ENCODE measurements at places on chromosomes 13 and 19.
A peak's percentile ranks its signal among the peaks of the same experiment; 100 is the strongest.

DNA sequence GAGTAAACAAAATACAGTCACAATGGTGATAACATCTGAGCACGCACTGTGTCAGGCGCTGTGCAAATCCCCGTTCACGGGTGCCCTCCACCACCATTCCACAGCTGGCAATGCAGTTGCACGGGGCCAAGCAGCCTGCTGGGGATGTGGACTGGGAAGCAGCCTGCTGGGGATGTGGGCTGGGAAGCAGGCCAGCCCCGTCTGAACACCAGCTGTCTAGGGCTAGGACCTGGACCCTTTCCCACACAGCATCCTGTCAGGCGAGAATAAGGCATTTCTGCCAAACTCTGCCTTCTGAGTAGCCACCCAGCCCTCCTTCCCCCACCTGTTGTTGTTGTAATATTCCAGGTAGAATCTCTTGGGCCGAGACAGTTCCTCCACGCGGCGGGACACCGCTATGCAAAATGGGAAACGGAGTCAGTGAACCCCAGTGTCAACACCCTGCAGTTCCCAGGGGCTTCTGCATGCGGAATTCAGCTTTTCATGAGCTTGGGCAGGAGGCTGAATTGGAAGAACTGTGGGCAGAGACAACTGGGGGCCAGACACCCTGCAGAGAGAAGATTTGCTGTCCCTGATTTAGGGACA lies 27.8 kb upstream of the MIER2 start:
- no peak overlapping the region for H3K27ac ChIP-seq
- DNase-seq: no peak
- H3K36me3 ChIP-seq: no peaks in the 10 kb centered on the region
- no peak overlapping the region for H3K4me3 ChIP-seq
- peaks cover 5% of the 10 kb centered on the region for H3K27me3 ChIP-seq
- H3K4me1 ChIP-seq: no peaks in the 10 kb centered on the region

GRCh38 chr13:20803180-20803965 lies 29.6 kb upstream of the EEF1AKMT1 start:
- no peaks in the 10 kb centered on the region for H3K27me3 ChIP-seq
- DNase-seq: no peak
- H3K4me3 ChIP-seq: no peak overlapping the region
- H3K4me1 ChIP-seq: peaks cover 10% of the 10 kb centered on the region
- H3K36me3 ChIP-seq: peaks cover 27% of the 10 kb centered on the region

DNA sequence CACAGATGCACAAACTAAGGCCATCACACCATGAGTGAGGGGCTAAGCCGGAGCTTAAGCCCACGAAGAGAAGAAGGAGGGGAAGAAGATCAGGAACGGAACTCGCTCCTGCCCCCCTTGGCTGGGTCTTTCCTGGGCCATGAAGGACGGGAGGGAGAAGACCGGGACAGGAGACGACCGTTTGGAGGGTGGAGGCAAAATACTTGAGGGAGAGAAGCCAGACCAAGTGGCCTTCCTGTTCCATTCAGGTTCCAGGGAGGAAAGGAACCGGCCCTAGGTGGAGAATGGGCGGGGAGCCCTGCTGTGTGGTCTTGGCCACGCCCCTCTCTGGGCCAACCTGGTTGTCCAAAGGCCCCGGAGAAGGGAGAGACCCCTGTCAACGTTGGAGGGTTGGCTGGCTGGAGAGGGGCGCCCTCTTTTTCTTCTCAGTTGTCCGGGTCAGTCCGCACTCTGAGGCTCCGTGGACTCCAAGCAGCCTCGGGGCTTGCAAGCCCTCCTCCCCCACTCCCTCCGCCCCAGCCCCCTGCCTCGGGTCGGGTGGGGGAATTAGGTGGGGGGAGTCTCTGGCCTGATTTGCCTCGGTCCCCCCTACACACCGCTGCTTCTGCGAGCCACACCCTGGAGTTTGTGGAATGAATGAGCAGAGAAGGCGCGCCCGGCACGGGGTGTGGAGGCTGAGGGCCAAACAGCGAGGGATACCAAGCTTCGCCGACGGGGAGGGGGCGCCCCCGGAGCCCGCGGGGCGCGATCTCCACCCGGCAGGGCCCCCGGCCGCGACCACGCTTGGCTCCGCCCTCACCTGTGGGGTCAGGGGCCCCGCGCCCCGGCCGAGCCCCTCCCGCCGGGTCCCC lies 757 bp downstream of the FBN3 start:
- no peak overlapping the region for H3K4me3 ChIP-seq
- H3K4me1 ChIP-seq: no peaks in the 10 kb centered on the region
- no peaks in the 10 kb centered on the region for H3K36me3 ChIP-seq
- H3K27ac ChIP-seq: no peak overlapping the region

DNA sequence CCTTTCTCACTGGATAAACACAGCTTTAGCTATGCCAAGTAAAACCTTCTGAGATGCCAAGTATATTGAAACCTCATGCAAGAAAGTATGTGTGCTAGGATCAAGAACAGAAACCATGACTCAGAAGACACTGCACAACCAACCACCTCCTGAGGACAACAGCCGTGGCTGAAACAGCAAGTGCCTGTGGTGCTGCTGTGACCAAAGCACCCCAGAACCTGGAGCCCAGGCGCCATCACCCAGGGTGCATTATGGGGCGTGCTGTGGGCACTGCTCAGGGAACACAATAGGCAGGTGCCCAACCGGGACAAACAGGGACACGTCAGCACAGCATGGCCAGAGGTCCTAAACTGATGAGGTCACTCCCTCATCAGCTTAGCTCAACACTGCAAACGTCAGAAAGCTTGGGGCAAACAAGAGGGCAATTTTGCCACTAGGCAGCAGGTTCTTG lies 101.3 kb upstream of the SLC15A1 start:
- peaks cover 39% of the 10 kb centered on the region for H3K36me3 ChIP-seq
- peaks cover 21% of the 10 kb centered on the region for H3K4me1 ChIP-seq
- H3K27ac ChIP-seq: peak overlapping the region; percentile 13
- H3K27me3 ChIP-seq: no peaks in the 10 kb centered on the region
- peak overlapping the region; percentile 36 for H3K4me3 ChIP-seq

DNA sequence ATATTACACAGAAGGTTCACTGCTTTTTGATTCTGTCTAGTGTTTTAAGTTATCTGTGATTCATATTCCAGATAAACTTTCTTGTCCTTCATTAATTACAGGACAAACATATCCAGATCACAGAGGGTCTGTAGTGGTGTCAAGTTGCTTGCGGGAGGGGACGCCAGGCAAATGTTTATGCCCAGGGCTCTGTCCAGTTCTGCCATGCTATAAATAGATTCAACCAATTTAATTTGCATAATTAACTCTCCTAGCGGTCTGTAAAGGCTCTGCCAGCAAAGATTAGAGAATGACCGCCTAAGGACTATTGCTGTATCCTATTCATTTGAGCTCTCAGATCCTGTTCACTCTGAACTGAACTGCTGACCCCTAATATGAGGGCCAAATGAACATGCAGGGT lies 59.7 kb upstream of the TRPC4 start:
- DNase-seq: no peak
- no peaks in the 10 kb centered on the region for H3K4me1 ChIP-seq
- H3K36me3 ChIP-seq: no peaks in the 10 kb centered on the region
- no peak overlapping the region for H3K4me3 ChIP-seq

- peaks cover 48% of the 10 kb centered on the region for H3K27me3 ChIP-seq
- peaks cover 1% of the 10 kb centered on the region for H3K36me3 ChIP-seq
- no peak overlapping the region for H3K4me3 ChIP-seq
- H3K4me1 ChIP-seq: peaks cover 9% of the 10 kb centered on the region
These were observed 2.1 kb downstream of the UNC13A start for GRCh38 chr19:17686023-17686521.
